ENCODE measurements at places on chromosomes 2 and 18.

GRCh38 chr18:79199691-79200374 lies 130.6 kb downstream of the ATP9B start:
- H3K4me3 ChIP-seq = no peak overlapping the region
- H3K36me3 ChIP-seq = peaks cover 3% of the 10 kb centered on the region
- no peaks in the 10 kb centered on the region for H3K4me1 ChIP-seq
- H3K27me3 ChIP-seq = no peaks in the 10 kb centered on the region

DNA sequence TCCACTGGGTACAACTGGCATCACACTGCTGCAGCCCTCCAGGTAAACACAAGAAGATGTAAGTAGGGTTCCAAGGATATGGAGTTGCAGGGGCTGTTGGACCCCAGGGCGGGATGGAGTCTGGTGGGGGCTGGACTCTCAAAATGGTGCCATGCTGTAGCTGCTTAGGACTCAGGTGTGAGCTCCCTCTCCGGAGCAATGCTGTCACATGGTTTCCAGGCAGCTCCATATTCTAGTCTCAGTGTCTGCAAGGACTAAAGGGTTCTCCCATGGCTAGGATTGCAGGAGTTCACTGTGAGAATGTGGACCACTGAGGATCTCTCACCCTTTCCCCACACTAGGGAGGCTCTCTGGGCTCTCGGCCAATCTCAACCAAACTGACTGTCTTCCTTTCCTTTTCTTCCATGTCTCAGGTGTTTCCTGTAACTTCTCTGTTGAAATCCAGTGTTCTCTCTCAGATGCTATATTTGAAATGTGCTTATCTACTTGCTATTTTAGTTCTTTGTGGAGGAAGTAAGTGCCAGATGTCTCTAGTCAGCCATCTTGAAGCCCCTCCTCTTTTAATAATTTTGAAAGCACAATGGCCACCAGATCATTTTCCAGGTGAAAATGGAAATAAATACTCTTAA lies 57.6 kb downstream of the CCNT2 start:
- no peaks in the 10 kb centered on the region for H3K27me3 ChIP-seq
- H3K4me1 ChIP-seq = no peaks in the 10 kb centered on the region
- no peaks in the 10 kb centered on the region for H3K36me3 ChIP-seq

- no peak overlapping the region for H3K27ac ChIP-seq
- H3K4me3 ChIP-seq = no peak overlapping the region
- no peak for DNase-seq
- peaks cover 4% of the 10 kb centered on the region for H3K4me1 ChIP-seq
- no peaks in the 10 kb centered on the region for H3K36me3 ChIP-seq
Observed at GRCh38 chr2:112636605-112637288, 9.0 kb upstream of the SLC20A1 start.

GRCh38 chr2:233544200-233544610 lies 22.4 kb downstream of the USP40 start:
- H3K36me3 ChIP-seq = peaks cover 53% of the 10 kb centered on the region
- no peaks in the 10 kb centered on the region for H3K27me3 ChIP-seq
- no peak overlapping the region for H3K27ac ChIP-seq
- DNase-seq = no peak
- no peak overlapping the region for H3K4me3 ChIP-seq

GRCh38 chr2:129872446-129872845 lies 107.0 kb upstream of the RAB6C start:
- no peaks in the 10 kb centered on the region for H3K36me3 ChIP-seq
- H3K27ac ChIP-seq = no peak overlapping the region

- no peak overlapping the region for H3K4me3 ChIP-seq
- H3K4me1 ChIP-seq = no peaks in the 10 kb centered on the region
- H3K27me3 ChIP-seq = no peaks in the 10 kb centered on the region
- no peaks in the 10 kb centered on the region for H3K36me3 ChIP-seq
Observed at GRCh38 chr2:228767196-228767595, 503.9 kb downstream of the PID1 start.

DNA sequence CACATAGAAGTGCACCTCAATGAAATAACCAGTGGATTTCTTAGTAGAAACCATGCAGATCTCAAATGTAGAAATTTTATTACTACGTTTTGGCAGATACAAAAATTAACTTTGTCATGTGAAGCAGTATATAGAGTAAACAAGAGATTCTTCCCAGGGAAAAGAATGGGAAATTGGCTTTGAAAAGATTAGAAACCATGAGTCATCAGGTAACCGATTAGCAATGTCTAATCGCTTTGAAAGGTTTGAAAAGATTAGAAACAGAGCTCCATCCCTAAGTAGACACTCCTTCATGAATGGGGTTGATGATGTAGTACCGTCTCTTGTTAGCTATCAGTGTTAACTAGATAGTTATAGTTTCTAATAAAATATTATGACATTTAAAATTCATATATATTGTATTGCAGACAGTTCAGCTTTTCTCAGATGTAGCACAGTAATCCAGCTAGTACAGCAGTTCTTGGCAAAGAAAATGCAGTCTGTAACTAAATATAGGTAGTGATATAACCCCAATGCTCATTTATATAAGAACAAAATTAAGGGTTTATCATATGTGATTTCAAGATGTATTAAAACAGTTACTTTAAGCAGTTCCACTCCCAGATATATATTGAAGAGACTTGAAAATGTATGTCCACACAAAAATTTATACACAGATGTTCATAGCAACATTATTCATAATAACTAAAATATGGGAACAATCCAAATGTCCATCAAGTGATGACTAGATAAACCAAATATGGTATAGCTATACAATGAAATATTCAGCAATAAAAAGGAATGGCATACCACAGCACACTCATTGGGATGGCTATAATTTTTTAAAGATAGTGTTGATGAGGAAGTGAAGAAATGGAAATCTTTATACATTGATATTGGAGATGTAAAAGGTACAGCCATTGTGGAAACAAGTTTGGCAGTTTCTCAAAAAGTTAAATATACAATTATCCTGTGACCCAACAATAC lies 113.9 kb downstream of the PTPN4 start:
- H3K4me3 ChIP-seq = no peak overlapping the region
- no peaks in the 10 kb centered on the region for H3K4me1 ChIP-seq
- no peak for DNase-seq
- no peak overlapping the region for H3K27ac ChIP-seq
- H3K36me3 ChIP-seq = no peaks in the 10 kb centered on the region

DNA sequence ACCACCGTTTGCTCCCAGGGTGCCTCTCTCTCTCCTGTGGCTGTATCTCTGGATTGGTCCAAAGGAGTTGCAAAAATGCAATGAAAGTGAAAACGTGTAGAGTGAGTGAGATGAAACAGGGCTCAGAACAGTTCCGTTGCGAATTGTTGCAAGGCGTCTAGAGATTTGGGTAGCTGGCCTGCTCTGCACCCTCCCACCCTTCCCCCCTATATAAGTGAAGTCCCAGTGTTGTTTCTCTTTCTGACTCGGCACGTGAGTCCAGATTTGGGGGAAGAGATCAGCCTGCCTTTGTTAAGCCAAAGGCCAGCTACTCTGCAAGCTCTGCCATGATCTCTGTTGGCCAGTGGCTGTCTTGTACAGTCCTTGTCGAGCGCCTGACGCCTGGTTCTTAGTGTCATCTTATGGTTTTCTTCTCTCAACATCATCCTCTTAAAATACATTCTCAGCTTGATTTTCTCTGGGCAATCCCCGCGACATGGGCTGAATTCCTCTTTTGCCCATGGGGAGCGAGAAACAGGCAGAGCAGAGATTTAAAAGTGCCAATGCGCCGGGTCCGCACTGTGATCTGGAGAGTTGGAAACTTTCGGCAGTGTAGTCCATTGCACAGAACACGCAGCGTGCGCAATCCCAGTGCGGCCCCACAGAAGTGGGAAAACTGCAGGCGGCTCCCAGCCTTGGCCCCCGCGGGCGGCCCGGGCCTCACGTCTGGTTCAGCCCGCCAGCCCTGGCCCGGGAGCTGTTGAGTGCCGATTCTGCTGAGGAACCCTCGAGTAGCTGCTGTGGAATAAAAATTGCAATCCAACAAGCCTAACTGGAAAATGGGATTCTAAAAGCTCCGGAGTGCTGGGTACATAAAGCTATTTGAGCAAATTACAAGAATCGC lies 9.3 kb downstream of the MEIS1 start:
- H3K27ac ChIP-seq = peak overlapping the region; percentile 91
- H3K4me1 ChIP-seq = peaks cover 5% of the 10 kb centered on the region
- peak; percentile 43 for DNase-seq
- peaks cover 37% of the 10 kb centered on the region for H3K27me3 ChIP-seq
- peaks cover 6% of the 10 kb centered on the region for H3K36me3 ChIP-seq
- H3K4me3 ChIP-seq = peak overlapping the region; percentile 71

- H3K27ac ChIP-seq = no peak overlapping the region
- H3K27me3 ChIP-seq = no peaks in the 10 kb centered on the region
- no peaks in the 10 kb centered on the region for H3K4me1 ChIP-seq
- no peak for DNase-seq
- peaks cover 63% of the 10 kb centered on the region for H3K36me3 ChIP-seq
Observed at GRCh38 chr2:97774425-97774824, 61.0 kb downstream of the ZAP70 start.

DNA sequence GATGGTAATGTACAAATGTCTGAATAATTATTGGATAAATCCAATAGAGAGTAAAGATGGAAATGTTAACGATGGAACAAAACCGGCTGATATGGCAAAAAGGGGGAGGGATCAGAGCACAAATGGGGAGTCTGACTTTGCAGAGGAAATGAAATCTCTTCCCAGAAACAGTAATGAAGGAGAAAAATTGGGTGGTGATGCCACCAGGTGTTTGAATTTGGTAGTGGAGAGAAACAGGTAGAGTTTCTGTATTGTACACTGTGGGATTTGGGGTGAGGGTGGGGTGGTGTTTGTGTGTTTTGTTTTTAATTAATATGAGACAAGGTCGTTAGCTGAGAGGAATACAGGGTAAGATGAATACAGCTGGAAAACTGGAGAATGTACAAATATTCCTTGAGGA lies 20.4 kb upstream of the XDH start:
- H3K4me3 ChIP-seq = no peak overlapping the region
- no peaks in the 10 kb centered on the region for H3K4me1 ChIP-seq
- H3K27me3 ChIP-seq = no peaks in the 10 kb centered on the region
- DNase-seq = no peak
- H3K27ac ChIP-seq = no peak overlapping the region
- no peaks in the 10 kb centered on the region for H3K36me3 ChIP-seq

- no peaks in the 10 kb centered on the region for H3K4me1 ChIP-seq
- H3K27me3 ChIP-seq = no peaks in the 10 kb centered on the region
- no peak for DNase-seq
- H3K27ac ChIP-seq = no peak overlapping the region
- H3K36me3 ChIP-seq = no peaks in the 10 kb centered on the region
- H3K4me3 ChIP-seq = no peak overlapping the region
Observed at GRCh38 chr2:216405588-216405987, 6.7 kb upstream of the SMARCAL1 start.

DNA sequence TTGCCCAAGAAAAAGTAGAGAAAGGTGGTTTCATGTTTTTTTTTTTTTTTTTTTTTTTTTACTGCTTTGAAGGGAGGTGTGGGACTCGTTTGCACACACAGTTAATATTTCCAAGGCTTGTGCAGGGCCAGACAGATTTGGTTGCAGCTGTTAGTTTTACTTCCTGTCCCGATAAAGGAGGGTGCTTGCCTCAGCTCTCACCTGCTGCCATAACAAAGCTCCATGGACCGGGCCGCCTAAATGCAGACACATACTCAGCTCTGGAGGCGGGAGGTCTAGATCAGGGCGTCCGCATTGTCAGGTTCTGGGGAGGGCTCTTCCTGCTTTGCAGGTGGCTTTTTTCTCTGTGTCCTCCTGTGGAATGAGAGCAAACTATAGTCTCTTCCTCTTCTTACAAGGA lies 69.9 kb downstream of the ODC1 start:
- no peak overlapping the region for H3K4me3 ChIP-seq
- H3K4me1 ChIP-seq = peaks cover 68% of the 10 kb centered on the region
- no peak for DNase-seq
- peaks cover 3% of the 10 kb centered on the region for H3K36me3 ChIP-seq
- H3K27ac ChIP-seq = no peak overlapping the region

GRCh38 chr2:60852282-60852860 lies 29.0 kb upstream of the REL start:
- DNase-seq = peak; percentile 55
- no peaks in the 10 kb centered on the region for H3K27me3 ChIP-seq
- no peaks in the 10 kb centered on the region for H3K36me3 ChIP-seq
- H3K4me1 ChIP-seq = peaks cover 17% of the 10 kb centered on the region

DNA sequence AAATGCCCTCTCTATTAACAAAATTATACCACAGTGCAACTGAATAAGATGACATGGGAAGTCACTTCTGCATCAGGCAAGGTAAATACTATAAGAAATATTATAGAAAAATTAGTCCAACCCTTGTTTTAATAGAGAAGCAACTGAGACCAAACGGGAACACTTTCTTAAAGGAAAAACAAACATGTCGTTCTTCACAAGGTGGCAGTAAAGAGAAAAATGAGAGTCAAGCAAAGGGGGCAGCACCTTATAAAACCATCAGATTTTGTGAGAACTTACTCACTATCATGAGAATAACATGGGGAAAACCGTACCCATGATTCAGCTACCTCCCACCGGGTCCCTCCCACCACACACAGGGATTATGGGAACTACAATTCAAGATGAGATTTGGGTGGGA lies 481.7 kb upstream of the CRIM1 start:
- no peak overlapping the region for H3K27ac ChIP-seq
- H3K27me3 ChIP-seq = no peaks in the 10 kb centered on the region
- no peaks in the 10 kb centered on the region for H3K4me1 ChIP-seq
- H3K36me3 ChIP-seq = no peaks in the 10 kb centered on the region
- no peak overlapping the region for H3K4me3 ChIP-seq
- DNase-seq = no peak

- no peak overlapping the region for H3K27ac ChIP-seq
- H3K4me3 ChIP-seq = no peak overlapping the region
Observed at GRCh38 chr2:100730290-100730868, 89.6 kb upstream of the NPAS2 start.

- H3K27ac ChIP-seq = no peak overlapping the region
- no peak for DNase-seq
- no peaks in the 10 kb centered on the region for H3K4me1 ChIP-seq
Observed at GRCh38 chr2:25897506-25897905, 19.2 kb upstream of the ASXL2 start.

GRCh38 chr2:179790235-179791217 lies 70.9 kb downstream of the ZNF385B start:
- H3K27me3 ChIP-seq = no peaks in the 10 kb centered on the region
- no peak for DNase-seq
- no peaks in the 10 kb centered on the region for H3K36me3 ChIP-seq

- H3K27me3 ChIP-seq = no peaks in the 10 kb centered on the region
- peak; percentile 79 for DNase-seq
- H3K36me3 ChIP-seq = no peaks in the 10 kb centered on the region
- no peak overlapping the region for H3K4me3 ChIP-seq
- H3K27ac ChIP-seq = no peak overlapping the region
Observed at GRCh38 chr18:10239103-10239502, 215.3 kb upstream of the APCDD1 start.

- peaks cover 9% of the 10 kb centered on the region for H3K4me1 ChIP-seq
- H3K36me3 ChIP-seq = no peaks in the 10 kb centered on the region
- H3K4me3 ChIP-seq = peak overlapping the region; percentile 39
- H3K27me3 ChIP-seq = no peaks in the 10 kb centered on the region
- DNase-seq = no peak
- H3K27ac ChIP-seq = peak overlapping the region; percentile 51
Observed at GRCh38 chr2:203909261-203909967, 27.1 kb upstream of the ICOS start.

GRCh38 chr2:17539611-17540092 lies 844 bp upstream of the VSNL1 start:
- peaks cover 5% of the 10 kb centered on the region for H3K4me1 ChIP-seq
- peaks cover 65% of the 10 kb centered on the region for H3K27me3 ChIP-seq
